ENCODE measurements at places on chromosomes 16 and 17. TPM values are rescaled to one million over a fixed set of nuclear protein-coding genes. Genes with fewer than 3 reads are reported as not detected.

GRCh38 chr16:80463326-80463725, 77.5 kb upstream of the DYNLRB2 start:
- no peaks in the 10 kb centered on the region for H3K4me1 ChIP-seq
- H3K27me3 ChIP-seq: no peaks in the 10 kb centered on the region
- no peak overlapping the region for H3K27ac ChIP-seq
- H3K4me3 ChIP-seq: no peak overlapping the region

- no peak for DNase-seq
- H3K4me3 ChIP-seq: peak overlapping the region; percentile 19
- peaks cover 16% of the 10 kb centered on the region for H3K36me3 ChIP-seq
- H3K27me3 ChIP-seq: no peaks in the 10 kb centered on the region
These were observed 21.5 kb downstream of the PRCD start for GRCh38 chr17:76561332-76561731.

DNA sequence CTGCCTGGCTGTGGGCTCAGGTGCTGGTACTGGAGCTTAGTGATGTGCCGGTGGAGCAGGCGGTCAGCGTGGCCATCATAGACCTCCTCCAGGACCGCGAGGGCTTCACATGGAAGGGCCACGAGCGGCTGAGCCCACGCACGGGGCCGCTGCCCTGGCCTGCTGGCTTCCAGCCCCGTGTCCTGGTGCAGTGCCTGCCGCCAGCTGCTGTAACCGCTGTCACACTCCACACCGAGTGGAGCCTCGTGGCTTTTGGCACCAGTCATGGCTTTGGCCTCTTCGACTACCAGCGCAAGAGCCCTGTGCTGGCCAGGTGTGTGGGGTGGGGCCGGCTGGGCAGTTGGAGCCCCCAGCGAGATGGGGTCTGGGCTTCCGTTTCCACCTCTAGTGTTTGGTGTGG, 12.0 kb downstream of the LLGL1 start:
- no peak for DNase-seq
- H3K4me1 ChIP-seq: no peaks in the 10 kb centered on the region
- H3K4me3 ChIP-seq: no peak overlapping the region
- H3K27me3 ChIP-seq: no peaks in the 10 kb centered on the region
- H3K27ac ChIP-seq: no peak overlapping the region
- H3K36me3 ChIP-seq: no peaks in the 10 kb centered on the region

GRCh38 chr17:38559880-38560230, 45.9 kb downstream of the SRCIN1 start:
- no peak for DNase-seq
- H3K27ac ChIP-seq: no peak overlapping the region
- H3K4me3 ChIP-seq: peak overlapping the region; percentile 48
- no peaks in the 10 kb centered on the region for H3K27me3 ChIP-seq

DNA sequence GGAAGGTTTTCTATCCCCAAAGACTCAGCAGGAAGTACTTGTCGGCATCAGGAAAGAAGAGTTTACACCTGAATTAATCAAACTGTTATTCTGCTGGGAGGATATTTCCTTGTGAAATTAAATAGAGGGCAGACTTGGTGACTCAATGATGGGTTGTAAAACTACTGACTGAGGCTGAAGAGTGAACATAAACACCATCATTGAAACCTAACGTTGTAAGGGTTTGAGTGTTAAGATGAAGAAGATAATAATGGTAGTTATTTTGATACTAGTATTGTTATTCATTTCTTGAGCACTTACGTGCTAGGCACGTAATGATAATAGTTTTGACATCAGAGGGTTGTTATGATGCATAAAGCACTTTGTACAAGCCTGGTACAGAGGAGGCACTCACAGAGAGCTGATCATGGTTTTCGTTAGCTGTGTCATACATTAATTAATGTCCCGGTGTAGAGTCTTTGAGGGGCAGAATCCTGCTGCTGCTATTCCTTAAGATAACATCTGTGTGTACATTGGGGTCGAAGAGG, 64.2 kb upstream of the CACNG3 start:
- no peak overlapping the region for H3K4me3 ChIP-seq
- no peak for DNase-seq
- peaks cover 14% of the 10 kb centered on the region for H3K27me3 ChIP-seq
- no peaks in the 10 kb centered on the region for H3K36me3 ChIP-seq
- H3K4me1 ChIP-seq: no peaks in the 10 kb centered on the region
- no peak overlapping the region for H3K27ac ChIP-seq

- no peak for DNase-seq
- H3K27me3 ChIP-seq: no peaks in the 10 kb centered on the region
- no peak overlapping the region for H3K27ac ChIP-seq
- no peak overlapping the region for H3K4me3 ChIP-seq
- no peaks in the 10 kb centered on the region for H3K4me1 ChIP-seq
These were observed 114.5 kb upstream of the C17orf78 start for GRCh38 chr17:37261286-37261685.

DNA sequence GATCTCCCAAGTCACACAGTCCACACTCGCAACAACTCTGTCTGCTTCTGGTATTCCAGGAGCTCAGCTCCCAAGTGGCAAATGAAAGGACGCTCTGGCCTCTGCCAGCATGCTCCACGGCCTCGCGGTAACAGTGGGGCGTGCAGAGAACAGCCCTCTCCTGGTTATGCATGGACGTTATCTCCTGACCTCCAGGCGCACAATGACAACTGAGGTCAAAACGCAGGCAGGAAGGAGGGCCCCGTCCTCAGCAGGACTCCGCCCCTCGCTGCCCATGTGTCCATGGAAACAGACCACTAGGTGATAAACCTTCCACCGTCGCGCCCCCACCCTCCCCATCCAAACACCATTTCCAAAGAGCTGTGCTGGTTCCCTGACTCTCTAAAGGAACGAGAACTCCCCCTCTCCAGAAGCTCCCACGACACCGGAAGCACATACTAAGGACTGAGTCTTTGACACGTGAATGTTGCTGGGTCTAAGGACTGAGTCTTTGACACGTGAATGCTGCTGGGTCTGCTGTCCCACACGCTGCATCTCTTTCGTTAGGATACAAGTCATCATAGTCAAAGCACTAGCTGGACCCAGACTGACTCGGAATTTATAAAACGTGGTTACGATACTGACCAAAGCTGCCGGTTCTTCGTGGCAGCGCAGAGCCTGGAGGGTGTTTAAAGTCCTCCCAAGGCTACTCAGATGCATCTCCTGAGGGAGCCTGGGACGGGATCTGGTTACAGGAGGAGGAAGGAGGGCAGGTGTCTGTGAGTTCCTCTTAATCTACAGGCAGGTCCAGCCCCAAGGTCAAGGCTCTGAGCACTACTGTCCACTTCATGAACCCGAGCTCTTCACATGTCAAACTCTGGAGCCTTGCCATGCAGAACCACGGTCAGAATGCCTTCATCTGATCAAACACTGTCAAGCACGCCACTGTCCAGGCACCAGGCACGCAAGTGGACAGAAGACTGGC, 43.9 kb downstream of the KLHDC4 start:
- DNase-seq: no peak
- H3K36me3 ChIP-seq: no peaks in the 10 kb centered on the region
- no peak overlapping the region for H3K4me3 ChIP-seq

GRCh38 chr16:67202956-67203493, 4.1 kb downstream of the ELMO3 start:
- no peak overlapping the region for H3K4me3 ChIP-seq
- H3K36me3 ChIP-seq: no peaks in the 10 kb centered on the region
- no peak for DNase-seq
- H3K27me3 ChIP-seq: no peaks in the 10 kb centered on the region
- peaks cover 19% of the 10 kb centered on the region for H3K4me1 ChIP-seq
- H3K27ac ChIP-seq: no peak overlapping the region

- DNase-seq: no peak
- no peaks in the 10 kb centered on the region for H3K27me3 ChIP-seq
- H3K36me3 ChIP-seq: no peaks in the 10 kb centered on the region
These were observed 158.1 kb downstream of the CYLD start for GRCh38 chr16:50899951-50900350.

Gene TPSD1
- 0.26 TPM for total RNA-seq

GRCh38 chr16:23801378-23801777, 34.4 kb upstream of the PRKCB start:
- no peak overlapping the region for H3K27ac ChIP-seq

All from Panc1 (cell line).